ENCODE measurements at places on chromosomes 16 and 17.
A peak's percentile ranks its signal among the peaks of the same experiment; 100 is the strongest.

- DNase-seq = no peak
Measured at GRCh38 chr16:14098081-14098480, 27.0 kb downstream of the MRTFB start.

GRCh38 chr16:15576960-15577958 lies 65.7 kb downstream of the MARF1 start:
- DNase-seq = no peak

- DNase-seq = peak; percentile 79
Measured at GRCh38 chr17:40341808-40342503, 22.6 kb downstream of the GJD3 start.

GRCh38 chr16:49799172-49799571 lies 56.7 kb downstream of the ZNF423 start:
- no peak for DNase-seq

DNA sequence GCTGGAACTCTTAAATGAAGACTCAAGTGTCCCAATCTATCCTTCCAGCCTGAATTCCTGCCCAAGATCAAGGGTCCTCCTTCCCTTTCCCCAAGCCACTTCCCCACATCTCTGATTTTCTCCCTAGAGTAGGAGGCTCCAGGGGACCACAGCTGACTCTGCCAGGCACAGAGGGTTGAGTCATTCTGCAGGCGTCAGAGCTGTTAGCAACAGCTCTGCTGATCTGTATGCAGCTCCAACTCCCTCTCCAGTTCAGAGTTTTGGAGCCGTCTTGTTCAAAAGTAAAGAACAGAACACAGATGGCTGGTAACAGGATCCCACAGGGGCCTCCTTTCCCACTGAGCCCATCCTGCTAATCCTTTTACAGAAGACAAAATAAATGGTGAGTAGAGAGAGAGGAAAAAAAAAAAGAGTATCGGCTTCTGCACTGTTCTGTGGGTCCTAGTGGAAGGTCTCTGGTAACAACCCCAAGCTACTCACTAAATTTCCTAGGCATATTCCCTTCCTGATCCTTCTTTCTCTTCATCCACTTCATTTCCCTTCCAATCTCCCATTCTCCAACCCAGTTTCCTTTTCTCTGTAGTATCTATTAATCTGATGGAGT lies 13.4 kb upstream of the TAOK1 start:
- no peak for DNase-seq
